CD4-positive, alpha-beta T cell treated with Interleukin-4 for 1 hour (primary cell): ENCODE measurements at places on chromosomes 11 and 22.

DNA sequence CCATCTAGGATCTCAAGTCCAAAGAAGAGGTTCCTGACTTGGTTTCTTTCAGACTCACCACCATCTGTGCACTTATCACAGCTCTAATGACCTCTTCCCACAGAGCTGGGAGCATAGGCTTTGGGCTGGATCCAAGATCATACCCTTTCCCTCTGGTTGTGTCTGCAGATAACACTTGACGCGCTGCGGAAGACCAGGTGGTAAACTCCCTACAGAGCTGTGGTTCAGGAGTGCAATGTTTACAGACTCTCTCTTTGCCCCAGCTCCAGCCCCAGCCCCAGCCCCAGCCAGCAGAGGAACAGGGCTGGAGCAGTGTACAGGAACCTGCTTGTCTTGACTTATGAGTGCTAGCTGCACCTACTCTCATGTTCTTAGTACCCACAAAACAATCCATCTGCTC, 274.4 kb upstream of the SYN3 start:
- DNase-seq = no peak

DNA sequence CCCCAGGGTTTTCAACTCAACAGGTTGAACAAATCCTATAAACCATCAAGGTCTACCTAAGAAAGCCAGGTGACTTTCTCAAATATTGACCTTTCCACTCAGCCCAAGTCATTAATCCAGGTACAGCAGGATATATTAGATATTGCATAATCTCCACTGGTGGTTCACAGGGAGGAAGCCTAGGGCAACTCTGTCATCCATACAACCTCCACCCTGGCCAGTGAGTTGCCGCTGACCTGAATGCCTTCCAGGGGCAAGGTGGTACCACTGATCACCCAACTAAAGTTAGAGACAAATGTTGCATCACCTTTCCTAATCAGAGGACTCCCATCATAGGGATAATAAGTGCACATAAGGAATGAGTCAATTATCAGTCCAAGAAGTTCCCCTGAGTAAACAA, 22.9 kb downstream of the GUCD1 start:
- no peak for DNase-seq

- DNase-seq = no peak
These were observed 435 bp upstream of the TAF6L start for GRCh38 chr11:62770778-62771143.

DNA sequence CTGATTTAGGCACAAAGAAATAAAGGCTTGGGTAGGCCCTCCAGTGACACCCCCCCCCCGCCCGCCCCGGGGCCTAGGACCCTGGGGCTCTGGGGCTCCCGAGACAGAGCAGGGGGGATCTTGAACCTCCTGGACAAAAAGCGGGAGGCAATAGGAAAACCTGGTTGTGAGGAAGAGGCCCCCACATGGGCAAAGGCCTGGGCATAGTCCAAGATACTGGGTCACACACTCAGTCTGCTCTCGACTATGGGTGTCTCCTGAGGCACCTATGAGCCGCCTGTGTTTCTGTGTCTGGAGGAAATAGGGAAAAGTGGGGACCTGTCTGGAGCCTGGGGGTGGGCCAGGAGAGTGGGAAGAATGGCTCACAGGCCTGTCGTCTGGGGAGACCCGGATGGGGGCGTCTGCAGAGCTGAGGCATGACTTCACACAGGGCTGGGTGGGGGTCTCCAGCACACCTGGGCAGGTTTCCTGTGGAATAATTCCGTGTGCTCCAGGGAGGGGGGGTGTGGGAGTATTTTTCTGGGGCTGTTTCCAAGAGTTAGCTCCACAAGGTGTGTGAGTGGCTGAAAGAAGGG, 2.4 kb upstream of the MN1 start:
- DNase-seq = no peak

DNA sequence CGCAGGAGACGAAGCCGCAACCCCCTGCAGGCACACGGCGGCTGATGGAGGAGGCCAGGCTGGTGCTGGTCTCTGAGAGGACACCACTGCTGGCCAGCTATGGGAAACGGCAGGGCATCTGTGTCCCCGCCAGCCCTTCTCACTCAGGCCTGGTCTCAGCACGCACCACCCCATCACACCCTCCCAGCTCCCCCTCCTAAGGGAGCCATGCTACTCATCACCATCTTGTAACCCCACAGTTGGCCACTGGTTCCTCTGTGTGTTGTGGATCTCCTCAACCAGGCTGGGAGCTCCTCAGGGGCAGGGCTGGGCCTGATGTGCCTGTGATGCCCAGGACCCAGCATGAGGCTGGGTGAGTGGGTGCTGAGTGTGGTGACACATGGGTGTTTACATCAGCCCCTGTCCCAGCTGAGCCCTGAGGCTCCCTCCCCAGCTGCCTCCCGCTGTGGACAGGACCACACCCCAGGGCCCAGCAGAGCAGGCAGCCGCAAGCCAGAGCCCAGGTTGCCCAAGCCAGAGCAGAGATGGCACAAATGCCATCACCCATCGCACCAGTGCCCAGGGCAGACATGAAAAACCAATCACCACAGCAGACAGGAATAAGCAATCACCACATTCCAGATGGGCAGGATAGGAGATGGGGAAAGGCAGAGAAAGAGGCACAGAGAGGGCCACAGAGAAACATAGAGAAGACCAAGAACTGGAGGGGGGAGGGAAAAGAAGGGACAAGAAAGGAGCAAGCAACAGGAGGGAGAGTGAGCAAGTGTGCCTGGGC, 8.2 kb downstream of the ARVCF start:
- DNase-seq = no peak

DNA sequence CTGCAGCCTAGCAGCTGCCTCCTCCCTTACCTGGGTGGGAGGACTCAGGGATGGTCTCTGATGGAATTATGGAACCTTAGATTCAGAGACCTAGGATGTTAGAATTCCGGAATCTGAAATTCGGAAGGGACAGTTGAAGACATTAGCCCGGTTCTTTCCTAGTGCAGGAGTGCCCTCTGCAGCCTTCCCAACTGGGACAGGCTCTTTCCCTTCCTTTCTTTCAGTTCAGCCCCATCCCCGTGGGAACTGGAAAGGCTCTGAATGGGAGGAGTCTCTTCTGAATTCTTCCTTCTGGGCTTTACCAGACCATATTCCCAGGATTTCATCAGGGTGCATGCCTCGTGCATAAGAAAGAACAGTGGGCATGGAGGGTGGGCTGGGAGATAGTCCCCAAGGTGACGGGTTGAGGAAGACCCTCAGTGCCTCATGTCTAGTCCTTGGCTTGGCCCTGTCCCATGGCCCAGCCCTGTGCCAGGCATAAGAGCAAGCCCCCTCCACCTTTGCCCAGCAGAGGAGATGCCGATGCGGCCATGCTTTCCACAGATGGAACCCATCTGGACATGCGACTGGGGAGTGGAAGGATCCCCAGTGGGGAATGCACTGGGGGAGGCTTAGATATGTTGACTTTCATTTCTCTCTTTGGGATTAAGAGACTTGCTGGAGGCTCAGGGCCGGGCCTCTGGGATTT, 14.4 kb downstream of the DNAJB13 start:
- DNase-seq = peak; percentile 8

- no peak for DNase-seq
These were observed 25.4 kb upstream of the GRAMD1B start for GRCh38 chr11:123404676-123405075.

GRCh38 chr22:20509344-20510047, 2.1 kb downstream of the MED15 start:
- peak; percentile 68 for DNase-seq

- DNase-seq = no peak
These were observed 10.9 kb upstream of the ADA2 start for GRCh38 chr22:17229991-17230630.

DNA sequence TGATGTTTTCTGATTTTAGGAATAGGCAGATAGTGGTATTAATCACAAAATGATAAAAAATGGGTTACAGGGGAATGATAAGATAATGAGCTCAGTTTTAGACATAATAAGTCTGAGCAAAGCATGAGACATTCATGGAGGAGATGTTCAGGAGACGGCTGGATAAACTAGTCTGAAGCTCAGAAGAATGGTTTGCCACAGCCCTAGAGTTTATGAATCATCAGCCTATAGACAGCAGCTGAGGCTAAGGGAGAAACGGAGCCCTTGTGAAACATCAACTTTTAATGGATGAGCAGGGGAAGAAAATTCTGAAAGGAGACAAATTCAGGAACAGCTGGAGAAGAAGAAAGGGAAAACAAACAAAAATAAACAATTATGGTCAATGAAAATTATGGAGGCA, 87.2 kb downstream of the RELT start:
- DNase-seq = no peak

DNA sequence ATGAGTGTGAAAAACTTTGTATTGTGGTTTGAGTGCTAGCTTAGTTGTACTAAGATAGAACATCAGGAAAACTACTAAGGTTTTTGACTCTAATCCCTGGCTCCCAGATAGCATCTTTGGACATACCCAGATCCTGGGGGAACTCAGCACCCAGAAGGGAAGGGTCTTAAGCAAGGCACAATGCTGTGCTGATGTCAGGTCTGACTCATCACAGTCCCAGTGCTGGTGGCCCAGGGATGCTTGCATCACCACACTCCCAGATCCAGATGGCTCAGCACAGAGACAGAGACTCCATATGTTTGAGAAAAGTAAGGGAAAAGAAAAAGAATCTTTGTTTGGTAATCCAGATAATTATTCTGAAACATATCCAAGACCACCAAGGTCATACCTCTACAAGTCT, 18.3 kb upstream of the OR56A3 start:
- no peak for DNase-seq

DNA sequence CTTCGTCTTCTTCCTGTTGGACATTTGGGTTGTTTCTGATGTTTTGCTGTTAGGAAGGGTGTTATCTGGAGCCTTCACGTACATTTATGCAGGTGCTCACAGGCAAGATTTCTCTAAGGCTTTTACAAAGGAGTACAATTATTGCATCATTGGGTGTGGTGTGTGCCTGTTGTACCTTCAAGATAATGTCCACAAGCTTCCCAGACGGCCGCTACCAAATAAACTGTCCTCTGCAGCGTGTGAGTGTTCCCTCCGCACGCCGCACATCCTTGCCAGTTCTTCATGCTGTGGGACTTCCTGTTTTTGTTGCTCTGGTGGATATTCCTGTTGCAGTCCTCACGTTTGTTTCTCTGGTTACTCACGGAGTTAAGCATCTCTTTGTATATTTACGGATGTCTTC, 133.3 kb downstream of the TBC1D22A start:
- DNase-seq = no peak

DNA sequence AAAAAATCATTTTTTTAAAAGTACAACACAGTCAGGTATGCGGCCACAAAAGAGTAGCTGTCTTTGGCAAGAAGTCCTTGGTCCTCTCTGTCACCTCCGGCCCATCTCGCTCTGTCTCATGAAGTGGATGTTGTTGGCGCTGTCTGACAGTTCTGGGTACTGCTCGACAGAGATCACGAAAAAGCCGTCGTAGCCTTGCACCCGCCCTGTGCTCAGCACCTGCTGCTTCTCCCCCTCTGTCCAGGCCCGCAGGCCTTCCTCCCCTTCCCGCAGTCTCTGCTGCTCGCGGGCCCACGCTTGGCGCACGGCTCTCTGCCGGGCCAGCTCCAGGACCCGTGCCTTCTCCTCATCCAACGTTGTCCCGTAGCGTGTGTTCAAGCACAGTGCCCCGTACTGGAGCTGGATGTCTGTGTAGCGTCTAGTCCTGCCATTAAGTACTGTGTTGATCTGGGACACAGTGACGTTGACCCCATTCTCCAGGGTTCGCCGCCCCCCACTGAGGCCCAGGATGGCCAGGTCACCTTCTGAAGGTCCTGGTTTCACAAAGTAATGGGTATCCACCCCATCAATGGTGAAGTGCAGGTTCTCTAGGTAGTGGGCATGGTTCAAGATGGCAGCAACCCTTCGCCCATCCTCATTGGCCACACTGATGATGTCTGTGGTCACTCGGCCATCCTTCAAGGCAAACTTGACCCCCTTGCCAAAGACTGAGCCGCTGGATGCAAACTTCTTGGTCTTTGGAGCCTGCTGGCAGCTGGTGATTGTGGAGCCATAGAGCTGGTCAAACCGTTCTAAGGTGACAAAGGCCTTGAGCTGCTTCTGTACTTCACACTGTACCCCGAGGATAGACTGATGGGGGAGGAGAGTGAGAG, 83.5 kb upstream of the NARS2 start:
- no peak for DNase-seq

DNA sequence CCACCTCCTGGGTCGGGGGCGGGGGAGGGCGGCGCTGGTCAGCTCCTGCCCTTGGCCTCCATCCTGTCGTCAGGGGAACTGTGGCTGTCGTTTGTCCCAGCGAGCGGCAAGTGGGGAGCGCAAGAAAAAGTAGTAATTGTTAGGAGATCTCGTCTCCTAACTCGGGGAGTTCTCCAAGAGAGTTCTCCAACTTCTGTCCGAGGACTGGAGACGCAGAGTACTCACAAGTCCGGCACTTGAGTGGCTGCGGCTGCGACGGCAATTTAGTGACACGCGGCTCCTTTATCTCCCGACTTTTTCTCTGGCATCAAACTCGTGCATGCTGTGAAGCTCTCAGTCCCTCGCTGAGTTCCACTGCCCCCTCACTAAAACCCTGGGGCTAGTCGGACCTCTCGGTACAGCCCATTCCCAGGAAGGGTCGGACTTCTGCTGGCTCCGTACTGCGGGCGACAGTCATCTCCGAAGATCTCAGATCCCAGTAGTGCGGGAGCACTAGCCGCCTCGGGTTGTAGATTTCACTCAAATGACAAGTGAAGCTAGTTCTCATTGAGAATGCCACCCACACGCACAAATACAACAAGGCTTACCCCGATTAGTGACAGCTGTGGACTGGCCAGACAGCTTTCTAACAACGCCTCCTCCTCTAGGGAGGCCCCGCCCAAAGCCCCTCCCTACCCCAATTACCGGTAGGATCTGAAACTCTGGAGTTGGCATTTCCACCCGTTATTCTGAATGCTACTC, at the start of gene PGR:
TSS of gene PGR (minus strand) at position 611 of the 741 bp plus-strand sequence. CDS start 743 bp downstream, outside the sequence.
- no peak for DNase-seq

- DNase-seq = no peak
These were observed 45.0 kb upstream of the FIBIN start for GRCh38 chr11:26948881-26949280.

- DNase-seq = peak; percentile 31
These were observed 10.4 kb downstream of the OR52K2 start for GRCh38 chr11:4459500-4459899.

DNA sequence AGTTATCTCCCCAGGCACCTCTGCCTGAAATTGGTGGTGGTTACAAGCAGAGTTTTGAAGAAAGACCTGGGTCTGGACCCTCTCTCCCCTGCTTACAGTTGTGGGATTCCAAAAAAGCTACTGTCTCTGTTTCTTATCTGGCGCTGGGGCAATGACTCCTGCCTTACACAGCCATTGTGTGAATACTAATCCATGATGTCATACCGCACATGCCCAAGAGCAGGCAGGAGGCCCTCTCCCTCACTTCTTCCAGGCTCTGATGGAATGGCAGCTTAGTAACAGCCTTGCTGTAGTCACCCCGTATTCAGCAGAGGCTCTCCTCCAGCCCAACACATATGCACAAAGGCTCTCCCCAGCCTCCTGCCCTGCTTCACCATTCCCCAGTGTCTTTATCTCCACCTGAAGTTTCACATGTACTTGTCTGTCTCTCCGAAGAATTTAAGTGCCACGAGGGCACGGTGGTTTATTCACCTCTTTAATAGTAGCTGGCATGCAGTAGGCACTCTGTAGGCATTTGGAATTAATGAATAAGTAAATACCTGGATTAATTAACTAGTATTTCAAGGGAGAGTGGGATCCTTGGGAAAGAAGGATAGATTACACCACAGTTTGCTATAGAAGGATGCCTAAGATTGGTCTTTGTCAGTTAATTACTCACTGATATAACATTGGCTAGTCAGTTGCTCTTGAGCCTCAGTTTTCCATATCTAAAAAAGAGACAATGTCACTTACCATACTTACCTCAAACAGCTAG, 165.6 kb downstream of the ETS1 start:
- no peak for DNase-seq

- DNase-seq = peak; percentile 65
These were observed 11.0 kb upstream of the MS4A6A start for GRCh38 chr11:60193687-60194433.
